Left hindlimb (tissue), 1 donor: ENCODE measurements at places on chromosomes 2 and 18.

GRCh38 chr2:11624893-11625292 lies 45.1 kb downstream of the NTSR2 start:
- DNase-seq: no peak

DNA sequence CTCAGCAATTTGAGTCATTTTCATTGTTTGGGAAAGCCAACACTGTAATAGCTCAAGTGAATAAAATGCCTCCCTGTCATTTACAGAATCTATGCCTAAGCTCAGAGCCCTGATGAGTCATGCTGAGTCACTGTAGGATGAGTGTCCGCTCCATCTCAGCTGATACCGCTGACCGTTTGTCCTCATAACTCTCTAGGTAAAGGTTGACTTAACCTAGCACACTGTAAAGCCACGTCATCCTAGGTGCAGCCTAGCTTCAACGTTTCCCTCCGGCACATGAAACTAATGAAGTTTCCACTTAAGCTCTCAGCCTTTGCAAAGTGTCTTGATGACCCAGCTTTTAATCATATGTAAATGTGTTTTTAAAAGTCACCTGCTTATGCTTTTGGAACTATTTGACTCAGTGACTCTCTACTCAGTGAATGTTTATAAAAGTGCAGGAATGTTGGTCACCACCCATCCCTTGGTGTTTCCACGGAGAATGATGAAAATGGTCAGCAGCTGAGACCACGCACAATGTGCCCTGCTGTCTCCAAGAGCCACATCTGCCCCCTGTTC lies 154.0 kb downstream of the PMAIP1 start:
- DNase-seq: no peak

DNA sequence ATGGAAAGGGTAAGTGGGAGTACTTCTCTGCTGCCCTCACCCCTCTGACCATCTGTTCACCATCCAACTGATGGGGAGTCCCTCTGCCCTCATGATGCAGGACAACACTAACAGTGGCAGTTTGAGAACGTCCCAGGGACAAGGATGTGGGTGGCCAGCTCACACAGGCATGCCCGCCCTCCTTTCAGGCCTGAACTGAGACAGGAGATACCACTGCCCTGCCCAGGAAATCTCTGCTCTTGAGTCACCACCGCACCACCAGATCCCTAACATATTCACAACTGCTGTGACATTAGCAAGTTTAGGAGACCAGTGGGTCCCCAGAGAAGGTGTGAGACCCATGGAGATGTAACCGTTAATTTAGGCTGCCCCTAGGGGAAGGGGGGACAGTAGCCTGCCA lies 66.2 kb downstream of the TRAPPC8 start:
- no peak for DNase-seq

- no peak for DNase-seq
These were observed 4.7 kb downstream of the CD226 start for GRCh38 chr18:69943021-69943420.
